ENCODE measurements at places on chromosomes 11 and 22.

DNA sequence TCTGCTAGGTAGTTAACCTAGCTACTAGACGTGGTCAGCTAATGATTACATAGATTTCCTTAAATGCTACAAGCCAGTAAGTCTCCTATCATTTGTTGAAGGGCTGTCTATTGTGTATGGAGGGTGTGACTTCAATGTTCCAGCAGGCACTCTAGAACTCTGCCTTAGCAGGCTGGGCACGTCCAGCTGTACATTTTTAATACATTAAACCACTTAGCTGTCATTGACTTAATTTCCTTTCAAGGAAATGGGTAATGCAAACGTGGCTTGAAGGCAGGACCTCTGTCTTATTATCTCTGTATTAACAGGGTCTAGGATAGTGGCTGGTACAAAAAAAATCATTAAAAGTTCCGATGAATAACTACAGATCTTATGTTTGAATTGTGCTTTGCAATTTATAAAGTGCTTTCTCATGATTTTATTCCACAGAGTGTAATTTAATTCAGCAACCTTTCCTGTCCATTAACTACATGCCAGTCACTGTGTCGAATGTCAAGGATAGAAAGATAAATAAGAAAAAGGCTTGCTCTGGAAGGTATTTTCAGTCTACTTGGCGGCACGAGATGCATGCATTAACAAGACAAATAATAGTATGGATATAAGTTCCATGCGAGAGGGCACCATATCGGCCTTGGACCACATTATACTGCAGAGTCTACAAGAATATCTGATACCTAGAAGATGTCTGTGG, 60.3 kb downstream of the APOL3 start:
- no peak for DNase-seq

DNA sequence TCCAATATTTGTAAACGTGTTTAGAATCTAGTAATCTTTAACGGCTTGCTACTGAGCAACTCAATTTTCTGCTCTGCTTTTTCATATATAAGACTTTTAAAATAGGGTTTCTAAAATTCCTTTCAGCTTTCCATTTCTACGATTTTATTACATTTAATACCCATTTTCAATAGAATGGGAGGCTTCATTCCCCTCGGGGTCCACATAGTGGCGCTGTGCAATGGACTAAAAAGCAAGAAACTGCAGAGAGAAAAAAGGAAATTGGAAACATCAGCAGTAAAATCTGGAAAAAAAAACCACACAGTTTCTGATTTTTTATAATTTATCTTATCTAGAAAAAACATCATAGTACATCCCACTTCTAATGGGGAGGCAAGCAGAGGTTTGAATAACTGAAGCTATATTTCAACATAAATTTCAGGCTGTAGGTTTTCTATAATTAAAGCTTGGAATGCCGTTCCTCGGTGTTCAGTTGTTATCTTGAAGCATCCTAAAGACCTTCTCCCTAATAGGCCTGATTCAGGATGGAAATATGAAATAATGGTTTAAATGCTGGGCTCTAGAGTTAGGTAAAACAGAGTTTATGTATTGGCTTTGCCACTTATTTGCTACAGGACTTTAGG, 18.7 kb upstream of the JHY start:
- peak; percentile 52 for DNase-seq

- DNase-seq = no peak
Observed at GRCh38 chr22:37167981-37168647, 18.4 kb upstream of the IL2RB start.

- DNase-seq = no peak
Observed at GRCh38 chr11:104161751-104162450, 2.0 kb downstream of the PDGFD start.

DNA sequence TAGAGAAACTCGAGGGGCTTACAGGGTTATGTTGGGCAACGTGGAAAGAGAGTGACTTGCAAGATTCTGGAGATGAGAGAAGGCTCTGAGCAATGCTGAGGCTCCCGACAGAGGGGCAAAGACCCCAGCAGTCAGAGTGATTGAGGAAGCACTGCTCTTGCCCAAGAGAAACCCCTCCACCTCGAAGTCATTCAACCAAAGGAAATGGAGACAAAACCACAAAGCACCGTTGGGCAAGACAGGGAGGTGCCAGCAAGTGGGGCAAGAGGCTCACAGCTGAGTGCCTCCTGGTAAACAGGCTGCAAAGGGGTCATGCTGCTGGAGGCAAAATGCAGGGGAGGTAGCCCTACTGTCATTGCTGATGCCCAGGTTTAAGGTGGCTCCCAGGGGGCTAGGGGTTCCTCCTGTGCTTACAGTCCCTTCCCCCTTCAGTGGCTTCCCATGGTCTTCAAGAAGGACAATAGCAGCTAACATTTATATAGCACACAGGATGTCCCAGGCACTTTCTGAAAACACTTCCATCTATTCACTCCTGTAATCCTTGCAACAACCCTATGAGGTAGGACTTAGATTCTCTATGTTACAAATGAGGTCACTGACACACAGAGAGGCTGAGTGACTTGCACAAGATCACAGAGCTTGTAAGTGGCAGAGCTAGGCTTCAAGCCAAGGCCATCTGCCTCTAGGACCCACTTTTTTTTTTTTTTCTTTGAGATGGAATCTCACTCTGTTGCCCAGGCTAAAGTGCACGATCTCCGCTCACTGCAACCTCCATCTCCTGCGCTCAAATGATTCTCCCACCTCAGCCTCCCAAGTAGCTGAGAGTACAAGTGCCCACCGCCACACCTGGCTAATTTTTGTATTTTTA, 18.1 kb upstream of the MYH9 start:
- DNase-seq = peak; percentile 56

- DNase-seq = no peak
Observed at GRCh38 chr11:128411150-128411549, 176.2 kb downstream of the ETS1 start.

- DNase-seq = no peak
Observed at GRCh38 chr11:116935089-116935488, 97.7 kb upstream of the APOA1 start.

- DNase-seq = no peak
Observed at GRCh38 chr22:46363611-46364321, 28.3 kb downstream of the TRMU start.

- no peak for DNase-seq
Observed at GRCh38 chr22:22465782-22466181, 42.8 kb downstream of the ZNF280B start.

GRCh38 chr11:8087185-8087584, 6.2 kb downstream of the TUB start:
- DNase-seq = no peak

DNA sequence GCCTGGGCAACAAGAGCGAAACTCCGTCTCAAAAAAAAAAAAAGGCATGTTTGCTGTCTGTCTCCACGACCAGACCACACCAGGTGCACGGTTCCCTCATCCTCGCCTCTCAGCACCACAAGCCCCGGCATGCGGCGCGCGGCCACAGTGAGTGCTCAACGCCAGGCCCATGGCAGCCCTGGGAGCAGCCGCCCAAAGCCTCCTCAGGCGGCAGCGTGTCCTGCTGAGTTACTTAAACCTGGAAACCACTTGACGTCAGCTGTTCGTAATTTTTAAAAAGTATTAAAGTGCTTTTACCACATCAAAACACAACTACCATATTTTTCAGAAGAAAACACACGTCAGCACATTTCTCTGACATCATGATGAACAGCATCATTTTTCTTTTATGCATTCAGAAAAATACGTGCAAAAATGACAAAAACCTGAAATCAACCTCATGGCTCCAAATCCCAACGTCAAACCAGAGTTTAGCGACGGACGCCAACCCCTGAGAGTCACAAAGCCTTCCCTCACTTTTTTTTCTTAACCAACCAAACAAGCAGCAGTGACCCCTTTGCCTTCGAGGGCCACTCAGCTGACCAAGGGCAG, 2.1 kb downstream of the DEAF1 start:
- no peak for DNase-seq

GRCh38 chr22:41619979-41620588, 759 bp downstream of the DESI1 start:
- DNase-seq = peak; percentile 65

DNA sequence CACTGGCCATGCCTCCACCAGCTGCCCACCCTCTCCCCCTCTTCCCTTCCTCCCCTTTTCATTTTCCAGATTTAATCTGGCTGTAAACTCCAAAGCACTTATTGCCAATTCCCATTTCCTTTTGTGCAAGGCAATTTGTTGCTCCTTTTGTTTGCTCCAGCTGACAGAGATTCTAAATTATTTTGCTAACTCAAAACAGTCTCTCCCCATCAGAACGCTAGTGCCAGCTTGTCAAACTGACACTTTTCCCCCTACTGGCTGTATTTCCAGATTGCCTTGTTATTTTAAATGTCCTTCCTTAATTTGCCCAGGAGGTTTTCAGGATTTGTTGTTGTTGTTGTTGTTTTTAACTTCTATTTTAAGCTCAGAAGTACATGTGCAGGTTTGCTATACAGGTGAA, 57.0 kb upstream of the PAK1 start:
- no peak for DNase-seq

- no peak for DNase-seq
Observed at GRCh38 chr22:47328550-47329243, 566.2 kb downstream of the TBC1D22A start.

DNA sequence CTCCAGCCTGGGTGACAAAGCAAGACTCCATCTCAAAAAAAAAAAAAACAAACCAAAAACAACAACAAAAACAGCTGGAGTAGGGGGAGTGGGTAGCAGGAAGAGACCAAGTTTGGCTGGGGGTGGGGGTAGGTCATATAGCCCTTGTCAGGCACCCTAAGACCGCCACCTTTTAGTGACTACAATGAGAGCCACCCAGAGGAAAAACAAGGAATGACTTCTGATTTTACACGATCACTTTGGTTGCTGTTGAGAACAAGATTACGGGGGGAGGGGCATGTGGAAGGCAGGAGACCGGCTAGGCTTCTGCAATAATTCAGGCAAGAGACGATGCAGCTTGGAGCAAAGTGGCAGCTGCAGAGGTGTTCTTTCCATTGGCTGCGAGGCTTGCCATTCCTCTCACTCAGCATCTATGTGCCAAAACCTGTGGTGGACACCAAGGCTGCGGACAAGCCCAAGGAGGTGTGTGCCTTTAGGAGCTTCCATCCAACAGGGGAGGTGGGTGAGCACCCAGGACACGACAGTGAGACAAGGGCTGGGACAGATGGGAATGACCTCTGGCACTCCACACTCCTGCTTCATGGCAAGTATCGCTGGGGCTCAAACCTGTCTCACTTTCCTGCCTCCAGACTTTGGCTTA, 1.7 kb downstream of the RPS19BP1 start:
- DNase-seq = peak; percentile 39

DNA sequence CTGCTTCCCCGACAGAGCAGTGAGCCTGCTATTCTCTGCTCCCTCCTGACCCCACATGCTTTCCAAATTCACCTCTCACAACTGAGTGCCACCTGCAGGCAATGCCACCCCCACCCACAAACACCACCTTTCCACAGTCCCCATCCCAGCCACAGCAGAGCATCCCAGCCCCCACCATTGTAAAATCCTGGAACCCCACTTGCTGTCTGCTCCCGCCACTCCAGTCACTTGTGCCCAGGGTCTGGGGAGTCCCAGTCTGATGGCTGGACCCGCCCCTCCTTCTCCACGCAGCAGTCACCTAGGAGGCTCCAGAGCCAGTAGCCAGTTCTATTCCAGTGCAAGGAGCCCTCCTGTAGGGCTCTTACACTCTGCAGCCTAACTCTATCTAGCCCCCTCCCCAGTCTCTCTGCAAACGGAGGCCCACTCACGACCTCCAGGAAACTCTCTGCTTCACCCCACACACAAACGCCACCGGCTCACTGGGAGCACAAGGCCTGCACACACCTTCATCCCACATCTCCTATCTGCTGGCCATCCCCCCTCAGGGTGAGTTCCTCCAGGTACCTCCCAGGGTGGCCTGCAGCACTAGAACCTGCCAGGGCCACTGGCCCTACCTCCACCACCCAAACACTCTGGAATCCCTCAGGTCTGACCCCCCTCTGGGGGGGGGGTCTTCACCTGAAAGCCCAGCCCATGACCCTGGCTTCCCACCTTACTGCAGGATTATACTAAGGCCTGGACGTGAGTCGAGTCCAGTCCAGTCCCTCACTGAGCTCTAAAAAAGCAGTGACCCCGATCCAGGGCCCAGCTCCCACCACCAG, 1.4 kb downstream of the GNB1L start:
- DNase-seq = no peak

DNA sequence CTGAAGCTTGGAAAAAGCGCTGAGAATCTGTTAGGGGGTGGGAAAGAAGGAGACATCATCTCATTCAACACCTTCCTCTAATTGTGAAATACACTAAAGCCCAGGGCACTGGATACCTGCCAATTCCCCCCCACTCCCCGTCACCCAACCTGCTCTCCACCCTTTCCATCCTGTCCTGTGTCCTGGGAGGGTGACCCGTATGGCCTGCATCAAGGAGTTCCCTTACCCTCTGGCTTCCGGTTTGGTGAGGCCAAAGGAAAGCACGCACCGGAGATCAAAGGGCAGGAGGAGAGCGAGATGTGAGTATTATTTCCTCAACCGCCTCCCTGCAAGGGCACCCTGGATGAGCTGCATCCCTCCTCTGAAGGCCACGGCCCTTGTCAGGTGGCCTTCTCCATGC, 65.0 kb upstream of the PTPRJ start:
- peak; percentile 27 for DNase-seq

DNA sequence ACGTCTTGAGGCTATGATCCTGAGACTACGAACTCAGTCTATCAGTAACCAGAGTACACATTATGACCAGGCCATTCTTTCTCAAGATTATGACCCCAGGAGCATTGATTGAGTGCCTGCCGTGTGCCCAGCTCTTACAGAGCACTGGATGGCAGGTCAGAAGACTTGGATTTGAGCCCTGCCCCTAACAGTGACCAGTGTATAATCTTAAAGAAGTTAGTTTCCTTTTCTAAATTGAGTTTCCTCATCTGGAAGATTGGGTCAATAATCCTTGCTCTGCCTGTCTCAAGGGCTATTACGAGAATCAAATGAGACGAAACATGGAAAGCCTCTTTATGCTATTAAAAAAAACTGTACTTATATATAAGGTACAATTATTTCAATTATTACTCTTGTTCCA, 38.2 kb downstream of the SLCO2B1 start:
- no peak for DNase-seq

GRCh38 chr22:42519525-42520401, at the start of gene RRP7A:
Gene RRP7A, minus strand, starts transcription at chr22:42519796. Its CDS starts 10 bp downstream, at chr22:42519786.
- DNase-seq = peak; percentile 96

GRCh38 chr11:120288021-120288420, 37.1 kb upstream of the TLCD5 start:
- no peak for DNase-seq
